Fibroblast of skin of abdomen (primary cell): ENCODE measurements at places on chromosomes 12 and 14.

- no peak for DNase-seq
Measured at GRCh38 chr12:132163041-132163910, 19.0 kb downstream of the NOC4L start.

DNA sequence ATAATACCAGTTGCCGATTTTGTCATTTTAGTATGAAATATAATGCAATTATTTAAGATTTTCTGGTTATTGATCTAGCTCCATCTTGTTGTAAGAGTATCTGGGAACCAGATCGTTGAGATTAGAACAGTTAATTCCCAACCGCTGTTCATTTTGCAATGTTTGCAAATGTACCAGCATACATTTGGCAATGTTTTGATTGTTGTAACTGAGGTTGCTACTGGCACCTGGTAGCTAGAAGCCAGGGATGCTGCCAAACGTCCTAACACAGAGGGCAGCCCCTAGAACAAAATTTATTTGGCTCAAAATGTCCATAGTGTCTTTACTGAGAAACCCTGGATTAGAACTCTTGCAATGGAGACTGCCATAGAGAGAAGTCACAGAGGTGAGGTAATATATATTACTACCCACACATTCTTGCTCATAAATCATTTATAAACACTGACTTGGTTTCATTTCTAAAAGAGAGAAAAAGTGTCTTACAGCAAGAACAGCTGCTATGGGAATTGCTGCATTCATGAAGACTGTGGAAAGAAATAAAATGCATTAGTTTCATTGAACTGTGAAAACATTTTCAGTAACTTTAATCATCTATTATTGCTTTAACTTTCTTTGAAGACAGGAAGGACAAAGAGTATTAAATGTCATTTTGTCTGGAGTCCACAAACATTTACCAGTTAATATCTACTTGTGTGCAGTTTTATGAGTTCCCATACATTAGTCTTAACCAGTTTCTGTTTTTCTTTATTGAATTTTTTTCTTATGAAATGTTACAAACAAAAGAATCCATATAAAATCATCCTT, 46.2 kb downstream of the ABCC9 start:
- peak; percentile 4 for DNase-seq

- no peak for DNase-seq
Measured at GRCh38 chr14:60641742-60642269, 7.5 kb downstream of the SIX1 start.

GRCh38 chr14:95495538-95496025, 20.9 kb downstream of the SYNE3 start:
- DNase-seq = no peak
